ENCODE measurements at places on chromosomes 5 and 9.

DNA sequence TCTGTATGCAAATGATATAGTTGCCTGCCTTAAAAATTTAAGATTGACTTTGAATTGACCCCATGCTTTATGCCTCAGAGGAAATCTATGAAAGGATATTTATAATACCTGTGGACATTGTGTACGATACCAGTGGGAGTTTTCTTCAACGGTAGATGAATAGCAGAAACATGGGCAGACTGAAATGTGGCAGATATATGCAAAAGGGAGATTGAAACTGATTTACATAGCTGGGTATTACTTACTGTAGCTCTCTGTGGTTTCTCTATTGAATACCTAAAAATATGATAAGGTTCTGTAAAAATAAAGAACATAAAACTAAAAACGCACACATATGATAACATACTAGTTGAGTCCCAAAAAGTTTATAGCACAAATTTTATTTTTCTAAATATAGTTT lies 345.2 kb upstream of the PCSK5 start:
- no peak for DNase-seq

DNA sequence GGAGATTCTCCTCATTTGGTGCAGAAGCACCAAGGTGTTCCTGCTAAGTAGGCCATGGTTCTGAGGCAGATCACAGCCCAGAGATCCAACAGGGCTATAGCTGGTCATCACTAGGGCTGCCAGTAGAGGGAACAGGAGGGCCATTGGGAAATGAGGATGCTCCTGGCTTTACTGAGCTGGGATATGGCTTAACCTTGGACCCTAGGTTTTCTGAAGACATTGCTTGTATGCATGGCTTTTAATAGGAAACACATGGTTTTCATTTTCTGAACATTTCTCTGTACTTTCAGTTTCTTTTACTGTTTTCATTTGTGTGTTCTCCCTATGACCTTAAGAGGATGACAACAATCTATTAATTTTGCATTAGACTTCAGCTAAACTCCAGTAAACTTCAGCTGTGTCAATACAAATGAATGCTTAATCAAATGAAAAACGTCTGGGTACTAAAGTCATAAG lies at the start of gene IFNW1:
IFNW1 (minus strand) TSS at position 406 of the 456 bp plus-strand sequence; CDS start at position 144, 262 bp downstream.
- no peak for DNase-seq

GRCh38 chr9:83476513-83476912 lies 61.7 kb downstream of the FRMD3 start:
- DNase-seq = no peak

GRCh38 chr9:123865226-123866000 lies 64.5 kb downstream of the DENND1A start:
- DNase-seq = no peak

DNA sequence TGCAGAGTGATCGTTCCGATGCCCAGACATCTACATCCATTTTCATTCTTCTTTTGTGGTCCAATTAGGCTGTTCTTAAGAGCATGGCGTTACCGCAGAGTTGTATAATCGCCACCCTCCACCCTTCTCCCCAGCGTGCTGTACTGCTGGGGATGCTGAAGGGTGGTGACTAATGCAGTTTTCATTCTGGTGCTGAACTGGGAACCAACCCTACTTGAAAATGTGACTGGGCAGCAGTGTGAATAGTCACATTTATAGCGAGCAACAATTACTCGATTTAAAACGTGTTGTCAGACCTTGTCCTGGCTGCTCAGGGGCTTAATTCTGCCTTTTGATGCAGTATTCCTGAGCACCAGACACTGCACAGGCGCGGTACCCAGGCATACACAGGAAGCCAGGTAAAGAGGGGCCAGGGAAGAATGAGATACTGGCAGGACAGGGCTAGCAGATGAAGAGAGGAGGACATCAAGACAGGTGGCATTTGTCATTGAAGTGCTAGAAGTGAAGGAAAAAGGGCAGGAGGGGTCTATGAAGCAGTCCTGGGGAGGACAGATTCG lies 719 bp upstream of the ISCA1 start:
- DNase-seq = no peak

DNA sequence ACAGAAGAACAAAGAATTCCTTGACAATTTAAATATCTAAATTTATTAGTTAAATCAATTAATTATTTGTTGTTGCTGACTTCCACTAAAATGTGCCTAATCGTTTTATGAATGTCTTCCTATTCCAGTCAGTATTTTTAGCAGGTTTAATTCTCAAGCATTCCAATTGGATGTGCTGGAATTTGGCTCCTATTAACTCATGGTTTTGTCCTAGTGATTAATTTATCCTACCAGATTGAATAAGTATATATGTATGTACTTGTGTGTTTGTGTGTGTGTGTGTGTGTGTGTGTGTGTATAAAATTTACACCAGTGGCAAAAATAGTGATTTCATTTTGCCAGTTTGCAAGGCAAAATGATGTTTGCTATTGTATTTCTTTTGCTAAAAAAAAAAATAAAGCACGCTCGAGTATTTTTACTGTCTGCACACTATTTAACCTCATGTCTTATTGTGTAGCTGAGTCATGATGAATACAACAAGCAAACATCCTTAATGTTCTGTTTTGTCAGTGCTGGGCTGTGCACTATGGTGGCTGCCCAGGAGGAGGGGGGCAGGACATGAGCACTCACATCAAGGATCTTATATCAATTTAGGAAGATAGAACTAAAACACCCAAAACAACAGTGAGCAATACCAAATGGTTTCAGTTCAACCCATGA lies 375.5 kb downstream of the PDE4D start:
- no peak for DNase-seq

DNA sequence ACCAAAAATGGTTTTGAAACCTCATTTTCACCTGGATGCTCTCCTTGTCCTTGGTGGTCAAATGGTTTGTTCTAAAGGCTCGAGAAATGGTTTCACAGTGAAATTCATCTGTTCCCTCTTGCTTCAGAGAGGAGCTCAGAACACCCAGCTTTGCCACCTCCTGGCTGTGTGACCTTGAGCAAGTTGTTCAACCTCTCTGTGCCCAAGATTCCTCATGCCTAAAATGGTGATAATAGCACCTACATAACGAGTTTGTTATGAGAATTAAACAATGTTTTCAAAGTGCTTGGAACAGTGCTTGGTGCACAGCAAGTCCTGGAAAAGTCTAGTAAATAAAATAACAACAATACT lies 6.5 kb upstream of the GADD45G start:
- DNase-seq = no peak

- DNase-seq = no peak
Measured at GRCh38 chr5:157581901-157582300, 6.3 kb upstream of the ADAM19 start.

- DNase-seq = no peak
Measured at GRCh38 chr9:98625728-98626127, 83.0 kb downstream of the GABBR2 start.

DNA sequence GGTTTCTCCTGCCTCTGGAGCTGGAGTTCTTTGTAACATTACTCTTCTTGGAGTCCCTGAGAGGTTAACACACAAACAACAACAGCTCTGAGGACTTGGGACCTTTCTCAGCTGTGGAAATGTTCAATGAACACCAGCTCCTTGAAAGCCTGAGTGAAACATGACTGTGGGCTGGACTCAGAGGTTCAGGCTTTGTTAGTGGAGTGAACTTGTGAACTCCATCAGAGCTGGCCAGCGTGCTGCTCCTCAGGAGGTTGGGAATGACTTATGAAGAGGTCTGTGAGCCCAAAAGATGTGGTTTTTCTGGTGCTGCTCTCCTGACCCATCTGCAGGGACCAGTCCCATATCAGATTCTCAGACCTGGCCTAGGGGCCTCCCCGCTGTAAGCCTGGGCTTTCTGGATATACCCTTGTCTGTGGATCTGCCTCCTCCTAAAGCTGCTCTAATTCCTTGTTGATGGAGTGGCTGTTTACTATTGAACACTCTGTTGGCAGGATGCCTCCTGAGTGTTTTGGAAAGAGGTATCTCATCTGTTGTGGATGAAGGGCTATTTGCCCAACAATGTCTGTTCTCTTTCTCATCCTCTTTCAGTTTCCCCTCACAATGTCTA lies 170.0 kb upstream of the GDNF start:
- DNase-seq = no peak

DNA sequence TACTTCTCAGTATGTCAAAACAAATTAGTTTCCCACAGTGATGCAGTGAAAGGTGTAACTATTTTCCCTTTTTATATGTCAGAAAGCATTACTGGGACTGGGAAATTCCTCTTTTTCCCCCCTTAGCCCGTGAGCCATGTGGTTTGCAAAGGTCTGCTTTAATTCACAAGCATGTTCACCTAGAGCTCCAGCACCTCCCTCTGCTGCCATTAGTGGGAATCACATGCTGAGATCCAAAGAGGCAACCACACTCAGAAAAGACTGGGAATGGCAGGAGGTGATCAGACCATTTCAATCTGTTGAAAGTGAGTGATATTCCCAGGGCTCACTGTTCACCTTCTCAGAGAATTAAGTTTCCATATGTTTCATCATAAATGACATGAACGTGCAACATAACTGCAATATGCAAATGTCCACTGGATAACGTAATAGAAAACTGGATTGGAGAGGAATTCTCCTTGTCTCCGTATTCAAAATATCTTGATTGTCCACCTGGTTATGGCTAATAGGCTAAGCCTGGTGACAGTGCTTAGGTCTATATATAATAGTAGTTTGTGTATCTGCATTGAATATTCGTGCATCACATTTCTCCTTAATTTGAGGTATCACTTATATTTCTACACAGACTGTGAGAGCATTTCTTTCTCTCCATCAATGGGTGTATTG lies 703.5 kb upstream of the WWC1 start:
- DNase-seq = no peak
